GM13977 (cell line): ENCODE measurements at places on chromosomes 1 and 21.

- no peak for DNase-seq
Observed at GRCh38 chr1:214414691-214415090, 133.7 kb downstream of the SMYD2 start.

DNA sequence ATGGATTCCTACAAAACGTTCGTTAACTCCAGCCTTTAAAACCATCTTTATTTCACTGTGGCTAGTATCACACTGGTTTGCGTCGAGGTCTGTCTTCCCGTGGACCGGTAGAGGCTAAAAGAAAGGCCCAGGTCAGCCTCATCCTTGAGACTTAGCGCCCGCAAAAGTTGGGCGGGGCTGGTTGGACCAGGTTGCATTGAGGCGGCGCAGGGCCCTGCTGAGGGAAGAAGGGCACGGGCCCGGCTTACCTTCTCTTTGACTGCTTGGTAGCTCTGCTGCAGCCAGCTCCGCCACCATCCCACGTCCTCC lies 455 bp downstream of the BSDC1 start:
- no peak for DNase-seq

DNA sequence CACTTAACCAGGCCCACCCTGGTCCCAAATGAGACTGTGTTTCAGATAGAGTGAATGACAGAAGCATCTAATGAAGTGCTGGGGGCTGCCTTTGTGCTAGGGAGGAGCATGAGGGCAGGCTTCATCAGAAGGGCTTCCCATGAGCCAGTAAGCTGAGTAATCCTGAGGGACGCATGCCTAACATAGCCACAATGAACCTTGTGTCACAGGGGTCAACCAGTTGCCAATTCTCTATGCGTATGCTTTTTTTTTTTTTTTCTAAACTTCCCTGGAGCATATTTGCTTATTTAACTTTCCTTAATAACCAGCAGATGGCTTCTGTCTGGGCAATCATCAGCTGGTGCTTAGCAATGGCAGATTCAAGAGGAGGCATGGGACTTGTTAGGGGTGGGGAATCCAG lies 25.5 kb upstream of the CYP2J2 start:
- no peak for DNase-seq

GRCh38 chr1:160844447-160845232 lies 18.0 kb downstream of the CD244 start:
- no peak for DNase-seq

GRCh38 chr21:17414766-17415165 lies 98.1 kb upstream of the CXADR start:
- DNase-seq: no peak

GRCh38 chr1:31932491-31933316 lies 5.5 kb downstream of the PTP4A2 start:
- no peak for DNase-seq

DNA sequence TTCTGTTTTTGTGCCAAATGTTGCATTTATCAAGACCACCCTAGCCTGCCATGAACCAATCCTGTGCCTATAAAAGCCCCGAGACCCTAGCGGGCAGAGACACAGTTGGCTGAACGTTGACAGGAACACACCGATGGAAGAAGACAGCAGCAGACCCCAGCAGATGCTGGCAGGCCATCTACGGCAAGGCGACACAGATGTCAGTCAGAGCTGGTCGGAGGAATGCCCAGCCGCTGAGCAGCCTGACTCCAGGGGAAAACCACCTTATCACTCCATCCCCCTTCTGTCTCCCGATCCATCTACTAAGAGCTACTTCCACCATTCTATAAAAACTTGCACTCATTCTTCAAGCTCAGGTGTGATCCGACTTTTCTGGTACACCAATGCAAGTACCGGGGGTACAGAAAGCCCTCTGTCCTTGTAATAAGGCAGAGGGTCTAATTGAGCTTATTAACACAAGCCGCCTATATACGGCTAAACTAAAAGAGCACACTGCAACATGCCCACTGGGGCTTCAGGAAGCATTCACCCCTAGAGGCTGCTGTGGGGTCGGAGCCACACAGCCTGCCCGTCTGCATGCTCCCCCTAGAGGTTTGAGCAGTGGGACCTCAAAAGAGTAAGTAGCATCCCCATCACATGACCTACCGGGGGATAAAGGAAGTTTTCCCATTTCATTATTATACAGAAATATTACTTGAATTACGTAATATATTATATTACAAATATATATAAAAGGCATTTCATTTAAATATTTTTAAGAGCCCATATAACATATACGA lies 1156.3 kb upstream of the B3GALT2 start:
- DNase-seq: no peak

- no peak for DNase-seq
Observed at GRCh38 chr1:244028701-244029100, 22.4 kb upstream of the ZBTB18 start.

DNA sequence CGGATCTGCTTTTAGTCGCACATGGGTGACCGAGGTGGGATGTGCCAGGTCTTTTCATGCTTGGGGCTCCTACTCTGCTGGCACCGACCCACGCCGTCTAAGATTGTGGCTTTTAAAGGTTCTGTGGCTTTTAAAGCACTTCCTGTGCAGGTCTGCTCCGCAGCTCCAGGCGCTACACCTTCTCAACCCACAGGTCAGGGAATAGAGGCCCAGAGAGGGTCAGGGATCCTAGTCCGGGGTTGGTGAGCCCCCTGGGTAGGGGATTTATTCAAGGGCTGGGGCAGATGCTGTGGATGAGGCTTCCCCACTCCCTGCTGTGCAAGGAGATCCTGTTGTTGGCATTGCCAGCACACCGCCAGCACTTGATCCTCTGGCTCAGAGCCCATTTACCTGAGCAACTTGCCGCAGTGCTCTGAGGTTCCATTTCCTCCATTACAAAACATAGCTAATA lies 212.8 kb upstream of the RAB4A start:
- no peak for DNase-seq

DNA sequence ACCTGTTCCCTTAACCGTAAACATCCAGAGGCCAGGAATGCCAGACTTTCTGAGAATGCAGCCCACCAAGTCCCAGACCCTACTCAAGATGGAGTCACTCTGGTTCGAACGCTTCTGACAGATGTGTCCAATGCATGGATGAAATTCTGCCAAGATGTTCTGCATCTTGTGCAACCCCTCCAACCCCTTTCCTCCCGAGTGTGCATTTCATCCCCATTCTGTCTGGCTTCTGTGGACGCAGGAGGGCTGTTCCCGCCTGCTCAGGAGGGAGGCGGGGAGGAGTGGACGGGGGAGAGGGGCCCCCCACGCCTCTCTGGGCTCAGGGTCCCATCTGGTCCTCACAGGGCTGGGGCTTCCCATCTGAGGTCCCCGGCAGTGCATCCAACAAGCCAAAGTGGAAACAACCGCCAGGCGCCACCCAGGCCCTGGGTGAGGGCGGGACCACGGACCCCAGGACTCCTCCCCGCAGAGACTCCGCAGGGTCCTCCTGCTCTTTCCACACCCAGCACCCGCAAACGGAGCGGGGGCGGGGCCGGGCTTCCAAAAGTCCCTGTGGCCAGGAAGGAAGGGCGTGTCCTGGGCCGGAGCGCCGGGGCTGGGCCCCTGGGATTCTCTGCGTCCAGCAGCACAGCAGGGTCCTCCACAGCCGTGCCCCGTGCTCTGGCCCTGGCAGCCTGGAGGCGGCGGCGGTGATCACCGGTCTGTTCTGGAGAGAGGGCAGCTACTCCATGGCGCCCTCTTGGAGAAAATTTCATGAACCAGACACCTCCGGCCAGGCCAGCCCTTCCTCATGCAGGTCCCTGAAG lies 27.8 kb upstream of the SUMO3 start:
- peak; percentile 86 for DNase-seq

GRCh38 chr1:22040286-22040623 lies 12.3 kb upstream of the CDC42 start:
- no peak for DNase-seq

GRCh38 chr1:200207711-200208126 lies 180.2 kb downstream of the NR5A2 start:
- DNase-seq: peak; percentile 25

GRCh38 chr1:47849591-47850261 lies 147.5 kb downstream of the TRABD2B start:
- no peak for DNase-seq

DNA sequence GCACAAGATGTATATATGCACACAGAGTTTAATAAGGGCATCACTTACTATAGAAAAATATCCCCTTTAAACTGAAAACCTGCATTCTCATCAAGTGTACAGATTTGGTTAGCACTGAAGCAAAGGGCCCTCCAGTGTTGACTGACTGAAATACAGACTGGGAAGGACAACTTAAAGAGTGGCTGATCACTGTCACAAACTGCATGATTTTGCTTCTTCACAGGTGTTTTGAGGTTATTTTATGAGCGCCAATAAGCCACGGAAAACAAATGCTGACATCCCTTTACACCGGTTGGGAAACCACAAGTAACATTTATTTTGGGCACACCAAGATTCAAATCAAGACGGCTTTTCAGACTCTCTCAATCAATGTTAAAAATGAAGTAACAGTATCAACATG lies 30.9 kb upstream of the RAP1GAP start:
- no peak for DNase-seq
